ENCODE measurements at places on chromosomes 6 and 20.

GRCh38 chr6:82720992-82721391, 344.6 kb downstream of the UBE3D start:
- no peak for DNase-seq

DNA sequence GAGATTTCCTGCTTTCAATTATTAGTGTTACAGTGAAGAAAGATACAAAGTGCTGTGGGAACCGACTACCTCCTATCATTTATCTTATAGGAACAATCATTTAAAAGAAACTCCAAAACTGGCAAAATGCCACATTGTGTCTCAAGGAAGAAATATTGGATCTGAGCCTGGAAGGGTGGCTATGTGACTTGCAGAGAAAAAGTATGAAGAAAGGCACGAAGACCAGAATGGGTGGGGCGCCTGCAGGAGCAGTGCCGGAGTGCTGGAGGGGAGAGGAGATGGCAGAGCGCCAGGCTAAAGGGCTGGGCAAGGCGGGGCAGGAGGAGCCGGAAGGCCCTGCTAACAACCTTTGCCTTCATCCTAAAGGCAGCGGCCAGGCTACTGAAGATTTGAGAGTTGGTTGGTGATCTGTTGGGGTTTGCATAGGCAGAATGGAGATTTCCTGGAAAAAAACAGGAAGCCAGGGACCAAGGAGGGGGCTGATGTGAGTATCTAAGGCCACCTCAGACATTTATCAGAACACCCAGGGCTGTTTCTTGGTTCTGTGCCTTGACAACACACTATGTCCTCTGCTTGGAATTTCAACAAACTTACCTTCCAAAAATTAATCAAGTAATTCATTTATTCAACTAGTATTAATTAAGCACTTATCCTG, 125.6 kb downstream of the MAFB start:
- no peak for DNase-seq

DNA sequence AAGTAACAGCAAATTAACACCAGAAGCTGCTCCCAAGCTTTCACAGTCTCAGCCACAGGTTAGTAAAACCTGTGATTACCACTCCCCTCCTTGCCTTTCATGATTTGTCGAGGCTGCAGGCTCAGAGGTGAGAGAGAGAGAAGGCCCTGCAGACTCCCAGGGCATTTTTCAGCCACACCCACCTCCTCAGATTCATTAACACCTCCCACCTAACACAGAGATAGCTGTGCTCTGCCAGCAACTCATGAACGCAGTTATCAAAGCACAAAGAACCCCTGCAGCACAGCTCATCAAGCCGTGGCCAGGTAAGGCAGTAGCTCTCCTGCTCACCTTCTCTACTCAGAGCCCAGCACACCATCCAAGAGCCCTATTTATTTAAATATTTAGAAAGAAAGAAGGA, 27.1 kb downstream of the F13A1 start:
- DNase-seq: no peak

DNA sequence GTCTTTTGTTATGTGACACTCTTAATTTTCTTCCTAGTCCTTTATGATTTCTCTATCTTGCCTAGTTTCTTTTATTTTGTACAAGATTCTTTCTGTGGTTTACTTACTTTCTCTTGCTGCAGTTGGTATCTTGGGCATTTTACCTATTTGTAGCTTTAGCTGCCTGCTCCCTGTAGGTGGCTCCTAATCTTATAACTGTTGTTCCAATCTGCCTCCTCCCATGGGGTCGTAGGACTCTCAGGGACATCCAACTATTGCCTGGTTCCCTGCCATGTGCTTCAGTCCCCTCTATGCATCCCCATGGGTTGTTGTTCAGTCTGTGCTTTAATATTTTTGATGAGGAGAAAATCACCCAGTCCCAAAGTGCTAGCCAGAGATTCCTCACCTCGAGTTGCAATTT, 31.4 kb downstream of the RIN2 start:
- DNase-seq: no peak

- no peak for DNase-seq
Observed at GRCh38 chr6:79269877-79270276, 35.4 kb upstream of the HMGN3 start.

- no peak for DNase-seq
Observed at GRCh38 chr6:133369773-133370272, 128.7 kb downstream of the EYA4 start.

GRCh38 chr20:15594158-15594695, 979.0 kb downstream of the KIF16B start:
- DNase-seq: no peak

DNA sequence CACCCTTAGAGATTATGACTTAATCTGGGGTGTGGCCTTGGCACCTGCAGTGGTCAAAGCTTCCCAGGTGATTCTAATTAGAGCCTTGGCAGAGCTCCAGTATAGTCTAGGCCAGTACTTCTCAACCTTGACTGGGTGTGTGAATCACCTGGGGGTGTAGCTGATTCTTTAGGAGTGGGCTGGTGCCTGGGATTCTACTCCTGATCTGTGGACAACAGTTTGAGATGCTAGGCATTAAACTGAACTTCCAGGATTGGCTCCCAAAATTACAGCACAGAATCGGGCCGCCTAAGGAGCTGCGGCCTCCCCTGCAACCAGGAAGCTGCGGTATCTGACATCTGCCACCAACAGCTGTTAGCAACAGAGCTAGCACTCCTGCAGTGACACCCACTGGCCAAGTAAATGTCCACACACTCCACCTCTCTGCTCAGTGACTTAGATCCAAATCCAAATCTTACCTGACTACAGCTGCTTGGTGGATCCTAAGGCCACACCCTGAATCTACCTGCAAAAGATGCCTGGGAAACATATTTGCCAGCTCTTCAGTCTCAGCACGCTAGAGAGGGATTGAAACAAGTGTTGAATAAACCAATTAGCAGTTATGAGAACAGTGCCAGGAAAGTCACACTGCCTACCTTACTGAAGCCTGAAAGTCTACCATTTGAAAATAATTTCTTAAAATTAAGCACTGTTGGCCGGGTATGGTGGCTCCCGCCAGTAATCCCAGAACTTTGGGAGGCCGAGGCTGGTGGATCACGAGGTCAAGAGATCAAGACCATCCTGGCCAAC, 126.7 kb downstream of the UNC5CL start:
- DNase-seq: peak; percentile 82

GRCh38 chr20:53774461-53775203, 181.0 kb upstream of the ZNF217 start:
- DNase-seq: no peak

DNA sequence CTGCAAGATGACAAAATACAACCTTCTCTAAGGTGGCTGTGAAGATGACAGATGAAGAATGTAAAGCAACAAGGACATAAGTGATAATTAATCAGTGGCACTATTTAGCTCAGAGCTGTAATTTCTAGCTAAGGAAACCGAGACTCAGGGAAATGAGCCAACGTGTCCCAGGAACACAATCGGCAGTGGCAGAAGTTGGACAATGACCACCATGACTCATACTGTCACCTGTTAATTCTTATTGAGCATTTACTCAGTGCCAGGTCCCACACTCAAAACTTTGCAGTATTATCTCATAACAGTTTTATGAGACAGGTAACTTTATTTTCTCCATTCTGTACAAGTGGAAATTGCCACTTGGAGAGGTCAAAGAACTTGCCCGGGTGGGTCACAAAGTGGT, 55.8 kb downstream of the LAMA4 start:
- no peak for DNase-seq

DNA sequence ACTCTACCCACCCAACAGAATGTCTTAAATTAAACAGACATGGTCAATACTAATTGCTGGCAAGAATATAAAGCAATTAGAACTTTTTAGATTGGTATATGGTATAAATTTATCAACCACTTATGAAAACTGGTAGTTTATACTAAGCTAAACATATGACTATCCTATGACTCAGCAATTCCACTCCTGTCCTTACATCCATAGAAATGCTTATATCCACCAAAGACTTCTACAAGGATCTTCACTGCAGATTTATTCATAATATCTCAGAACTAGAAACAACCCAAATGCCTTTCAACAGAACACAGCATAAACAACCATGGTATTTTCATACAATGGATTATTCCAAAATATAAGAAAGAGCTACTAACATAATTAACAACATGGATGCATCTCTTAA, 4.6 kb downstream of the ZNF184 start:
- no peak for DNase-seq

DNA sequence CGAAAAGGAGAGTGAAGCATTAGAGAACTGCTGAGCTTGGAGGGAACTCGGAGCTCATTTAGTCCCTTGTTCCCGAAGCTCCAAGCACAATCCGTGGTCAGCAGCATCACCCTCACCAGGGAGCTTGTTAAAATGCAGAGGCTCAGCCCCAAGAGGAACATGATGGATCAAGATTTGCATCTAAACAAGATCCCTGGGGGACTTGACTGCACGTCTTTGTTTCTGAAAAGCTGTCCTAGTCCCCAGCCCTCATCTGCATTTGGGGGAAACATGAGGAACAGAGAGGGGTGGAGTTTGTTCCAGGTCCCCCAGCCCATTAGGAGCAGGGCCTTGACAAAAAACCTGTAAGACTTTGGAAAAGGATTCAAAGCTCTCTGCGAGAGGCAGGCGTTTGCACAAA, 4.1 kb upstream of the LBP start:
- DNase-seq: no peak

GRCh38 chr6:145688493-145688905, 46.8 kb downstream of the EPM2A start:
- no peak for DNase-seq

- DNase-seq: no peak
Observed at GRCh38 chr6:40997234-40997957, 41.6 kb downstream of the UNC5CL start.

GRCh38 chr20:62564456-62565245, 77.7 kb upstream of the SLCO4A1 start:
- no peak for DNase-seq

- no peak for DNase-seq
Observed at GRCh38 chr20:46203510-46203837, 85.4 kb downstream of the CD40 start.

GRCh38 chr6:48957781-48958180, 505.3 kb downstream of the MMUT start:
- no peak for DNase-seq

- DNase-seq: no peak
Observed at GRCh38 chr6:139778106-139778505, 403.7 kb upstream of the CITED2 start.

DNA sequence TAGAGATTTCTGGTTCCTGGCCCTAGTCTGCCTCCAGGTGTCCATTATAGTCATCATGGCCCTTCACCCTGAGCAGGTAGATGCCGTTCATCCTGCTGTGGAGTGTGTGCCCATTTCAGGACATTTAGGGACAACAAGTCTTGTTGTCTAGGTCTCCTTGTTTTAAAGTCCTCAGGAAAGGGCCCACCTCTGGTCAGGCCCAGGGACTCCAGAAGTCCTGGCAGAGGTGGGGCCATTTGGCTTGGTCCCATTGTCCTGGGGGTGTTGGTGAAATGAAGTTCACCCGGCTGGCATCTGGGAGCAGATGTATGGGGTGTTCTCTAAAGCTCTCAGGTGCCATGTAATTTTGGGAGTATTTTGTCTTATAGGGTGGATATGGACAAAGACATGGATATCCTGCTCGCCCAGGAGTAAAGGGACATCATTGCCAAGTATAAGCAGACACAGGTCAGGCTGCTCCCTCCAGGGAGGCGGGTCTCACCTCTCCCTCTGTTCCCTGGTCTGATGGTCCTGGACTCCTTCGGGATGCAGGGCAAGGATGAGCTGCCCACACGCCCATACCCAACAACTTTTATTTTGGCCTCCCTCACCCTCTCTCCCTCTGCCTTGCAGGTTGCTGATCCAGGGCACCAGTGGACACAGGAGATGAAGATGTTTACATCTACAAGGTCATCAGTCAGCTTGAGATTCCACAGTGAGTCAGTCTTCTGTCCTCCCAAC, 31.7 kb upstream of the MAS1L start:
- no peak for DNase-seq

- no peak for DNase-seq
Observed at GRCh38 chr6:21455071-21455470, 138.5 kb upstream of the SOX4 start.

- DNase-seq: no peak
Observed at GRCh38 chr6:90144928-90145555, 151.6 kb downstream of the BACH2 start.

- no peak for DNase-seq
Observed at GRCh38 chr6:74137911-74138310, 441.9 kb downstream of the CD109 start.

- no peak for DNase-seq
Observed at GRCh38 chr6:54617730-54618129, 228.8 kb upstream of the FAM83B start.

DNA sequence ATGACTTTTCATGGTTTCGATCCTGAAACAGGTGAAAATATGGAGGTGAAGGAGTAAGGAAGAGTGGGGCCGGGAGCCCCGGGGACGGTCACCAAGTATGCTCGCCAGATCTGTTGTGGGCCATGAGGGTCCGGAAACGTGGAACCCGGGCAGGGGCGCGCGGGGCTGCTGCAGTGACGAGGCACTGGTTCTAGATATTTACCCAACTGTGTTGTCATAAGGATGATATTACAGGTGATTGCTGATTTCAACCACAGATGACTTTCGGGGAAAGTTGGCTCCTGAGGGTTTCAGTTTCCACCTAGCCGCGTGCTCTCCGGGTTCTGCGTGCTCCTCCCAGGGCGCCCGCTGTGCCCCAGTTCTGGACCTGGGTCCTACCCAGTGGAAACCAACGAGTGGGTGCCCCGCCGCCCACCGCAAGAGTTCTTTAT, 12.2 kb downstream of the RAET1G start:
- no peak for DNase-seq

DNA sequence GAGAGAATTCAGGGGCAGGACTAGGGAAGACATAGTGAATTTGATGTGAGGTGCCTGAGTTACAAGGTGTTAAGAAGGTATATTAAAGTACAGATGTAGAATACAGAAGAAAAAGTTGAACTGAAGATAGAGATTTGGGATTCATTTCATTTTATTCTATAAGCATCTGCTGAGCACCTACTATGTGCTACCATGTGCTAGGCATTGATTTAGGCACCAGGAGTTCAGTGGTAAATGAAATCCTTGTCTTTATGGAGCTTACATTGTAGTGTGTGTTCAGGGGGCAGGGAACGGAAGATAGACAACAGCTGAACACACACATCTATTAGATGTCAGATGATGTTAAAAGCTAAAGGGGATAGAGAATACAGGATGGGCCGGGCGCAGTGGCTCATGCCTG, 2.8 kb downstream of the RSPH9 start:
- DNase-seq: no peak

DNA sequence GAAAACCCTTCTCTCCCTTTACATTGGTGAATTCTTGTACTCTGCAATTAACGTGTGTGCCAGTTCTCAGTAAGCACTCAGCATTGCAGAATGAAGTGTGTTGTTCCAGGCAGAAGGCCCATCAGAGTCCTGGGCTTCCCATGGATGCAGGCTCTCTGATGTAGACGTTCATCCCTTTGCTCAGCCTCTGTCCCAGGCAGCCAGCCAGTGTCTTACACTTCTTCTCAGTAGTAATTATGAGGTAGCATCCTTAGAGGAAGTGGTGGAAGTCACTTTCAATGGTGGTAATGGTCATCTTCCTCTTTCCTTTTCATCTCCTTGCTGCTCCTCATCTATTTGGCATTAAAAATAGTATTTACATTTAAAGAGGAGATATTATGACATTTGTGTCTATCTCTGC, 66.7 kb upstream of the FYN start:
- DNase-seq: no peak
